ENCODE measurements at places on chromosomes 16 and 17.

DNA sequence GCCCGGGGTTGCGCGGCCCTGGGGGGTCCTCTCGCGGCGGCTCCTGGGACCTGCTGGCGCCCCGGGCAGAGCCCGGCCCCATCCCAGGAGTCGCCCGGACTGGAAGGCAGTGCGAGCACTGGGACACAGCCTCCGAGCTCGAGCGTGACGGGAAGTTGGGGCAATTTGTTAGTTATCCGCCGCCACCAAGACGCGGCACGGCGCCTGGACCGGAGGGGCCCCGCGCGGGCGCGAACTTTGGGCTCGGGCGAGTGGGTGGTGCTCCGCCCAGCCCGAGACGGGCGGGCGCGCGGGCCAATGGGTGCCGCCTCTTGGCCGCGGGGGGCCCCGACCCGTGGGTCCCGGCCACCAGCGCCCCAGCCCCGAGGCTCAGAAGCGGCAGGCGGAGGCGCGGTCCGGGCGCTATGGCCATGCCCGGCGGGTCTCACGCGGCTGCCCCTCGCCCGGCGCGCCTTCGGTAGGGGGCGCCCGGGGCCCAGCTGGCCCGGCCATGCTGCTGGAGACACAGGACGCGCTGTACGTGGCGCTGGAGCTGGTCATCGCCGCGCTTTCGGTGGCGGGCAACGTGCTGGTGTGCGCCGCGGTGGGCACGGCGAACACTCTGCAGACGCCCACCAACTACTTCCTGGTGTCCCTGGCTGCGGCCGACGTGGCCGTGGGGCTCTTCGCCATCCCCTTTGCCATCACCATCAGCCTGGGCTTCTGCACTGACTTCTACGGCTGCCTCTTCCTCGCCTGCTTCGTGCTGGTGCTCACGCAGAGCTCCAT, at the start of gene ADORA2B:
ADORA2B (plus strand) TSS at position 372 of the 768 bp plus-strand sequence; CDS start at position 491, 119 bp downstream.
- peak; percentile 30 for DNase-seq

DNA sequence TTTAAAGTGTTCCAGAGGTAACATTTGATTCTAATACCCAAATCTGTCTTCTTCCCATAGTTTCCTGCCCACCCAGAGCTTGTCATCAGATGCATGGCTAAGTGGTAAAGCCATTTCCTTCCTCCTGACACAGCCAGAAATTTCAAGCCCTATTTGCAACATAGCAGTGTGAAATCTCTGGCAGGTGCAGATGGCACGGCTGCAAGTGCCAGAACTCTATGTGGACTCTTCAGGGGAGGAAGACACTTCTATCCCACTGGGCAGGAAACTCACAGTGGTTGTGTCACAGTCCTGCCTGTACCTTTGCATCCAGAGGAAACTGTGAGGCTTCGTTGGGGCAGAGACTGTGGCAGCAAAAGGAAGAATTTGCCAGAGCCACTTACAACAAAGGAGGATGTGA, 13.2 kb downstream of the DYNLRB2 start:
- DNase-seq = no peak

DNA sequence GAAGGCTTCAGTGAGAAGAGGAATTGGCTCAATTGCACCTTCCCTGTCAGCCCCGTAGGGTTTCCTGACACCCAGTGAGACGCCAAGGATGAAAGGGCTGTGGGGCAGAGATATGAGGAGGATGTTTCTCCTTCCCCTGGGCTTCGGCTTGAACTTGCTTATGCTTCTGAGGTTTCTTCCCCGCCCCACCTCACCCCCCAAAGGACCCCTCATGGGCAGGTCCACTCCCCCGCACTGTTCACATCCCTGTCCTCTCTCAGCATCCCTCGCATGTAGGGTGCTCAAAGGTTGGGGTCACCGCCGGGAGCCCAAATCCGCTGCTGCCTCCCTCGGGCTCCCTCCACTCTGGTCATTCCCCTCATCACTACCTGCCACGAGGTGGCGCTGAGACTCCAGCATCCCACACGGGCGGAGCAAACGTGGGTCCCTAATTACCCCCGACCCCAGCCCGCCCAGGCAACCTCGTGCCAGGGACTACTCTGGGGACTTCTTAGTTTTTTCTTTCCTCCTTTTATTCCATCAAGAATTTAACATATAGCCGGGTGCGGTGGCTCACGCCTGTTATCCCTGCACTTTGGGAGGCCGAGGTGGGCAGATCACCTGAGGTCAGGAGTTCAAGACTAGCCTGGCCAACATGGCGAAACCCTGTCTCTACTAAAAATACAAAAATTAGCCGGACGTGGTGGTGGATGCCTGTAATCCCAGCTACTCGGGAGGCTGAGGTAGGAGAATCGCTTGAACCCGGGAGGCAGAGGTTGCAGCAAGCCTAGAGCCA, 3.3 kb upstream of the TRARG1 start:
- no peak for DNase-seq

- DNase-seq = no peak
These were observed 44.1 kb upstream of the EMP2 start for GRCh38 chr16:10624527-10624926.

DNA sequence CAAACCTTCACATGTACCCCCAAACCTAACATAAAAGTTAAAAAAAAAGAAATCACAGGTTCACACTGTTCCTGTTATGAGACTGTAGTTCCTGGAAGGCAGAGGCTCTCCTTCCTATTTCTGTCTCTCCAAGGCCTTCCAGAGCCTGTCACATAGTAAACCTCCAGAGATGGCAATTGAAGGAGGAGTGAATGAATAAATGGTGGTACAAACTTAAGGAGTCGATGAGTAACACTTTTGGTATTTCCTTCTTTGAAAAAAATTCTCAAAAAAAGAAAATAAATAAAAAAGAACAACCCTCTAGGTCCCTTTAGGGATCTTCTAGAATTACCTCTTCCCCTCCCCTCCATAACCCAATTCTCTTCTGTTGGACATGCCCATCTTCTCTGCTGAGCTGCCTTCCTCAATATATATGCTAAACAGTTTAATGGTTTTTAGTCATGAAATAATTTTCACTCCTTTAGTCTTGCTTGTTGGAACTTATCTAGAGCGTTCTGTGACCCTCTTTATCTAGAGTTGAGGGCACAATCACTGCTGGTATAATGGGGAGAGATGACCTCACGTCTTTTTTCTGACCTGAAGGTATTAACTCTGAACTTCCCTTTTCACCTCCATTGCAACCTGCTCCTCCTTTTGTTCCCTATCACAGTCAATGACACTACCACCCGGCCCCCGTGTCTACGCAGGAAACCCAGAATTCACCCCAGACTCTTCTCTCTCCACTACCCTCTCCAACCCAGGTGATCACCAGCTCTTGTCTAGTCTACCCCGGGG, 1.7 kb upstream of the TAF15 start:
- no peak for DNase-seq

- no peak for DNase-seq
These were observed 110.7 kb downstream of the RAP1GAP2 start for GRCh38 chr17:2906901-2907300.

GRCh38 chr17:44733753-44734152, 25.0 kb upstream of the ADAM11 start:
- no peak for DNase-seq

- DNase-seq = no peak
These were observed at the start of gene FN3K for GRCh38 chr17:82734987-82735866. Gene FN3K, plus strand, starts transcription at chr17:82735615. Its CDS starts 22 bp downstream, at chr17:82735637.

DNA sequence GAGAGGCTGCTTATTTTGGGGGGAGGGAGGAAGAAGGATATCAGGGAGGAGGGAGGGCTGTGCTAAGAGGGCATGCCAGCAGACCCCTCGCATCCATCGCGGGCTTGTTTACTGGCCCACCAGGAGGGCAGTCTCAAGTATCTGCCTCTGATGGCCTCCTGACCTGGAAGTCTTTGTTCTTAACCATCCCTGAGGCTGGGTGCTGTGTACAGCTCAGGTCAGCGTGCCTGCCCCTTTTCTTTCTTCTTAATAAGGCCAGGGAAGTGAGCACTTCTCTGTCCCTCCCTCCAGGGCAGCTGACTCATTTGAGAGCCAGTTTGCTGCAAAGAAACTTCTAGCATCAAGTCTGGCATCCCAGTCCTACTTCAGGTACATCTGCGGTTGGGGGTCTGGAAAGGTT, 157.0 kb downstream of the CCDC182 start:
- DNase-seq = no peak

- DNase-seq = no peak
These were observed 128.5 kb upstream of the GSE1 start for GRCh38 chr16:85484347-85485300.

DNA sequence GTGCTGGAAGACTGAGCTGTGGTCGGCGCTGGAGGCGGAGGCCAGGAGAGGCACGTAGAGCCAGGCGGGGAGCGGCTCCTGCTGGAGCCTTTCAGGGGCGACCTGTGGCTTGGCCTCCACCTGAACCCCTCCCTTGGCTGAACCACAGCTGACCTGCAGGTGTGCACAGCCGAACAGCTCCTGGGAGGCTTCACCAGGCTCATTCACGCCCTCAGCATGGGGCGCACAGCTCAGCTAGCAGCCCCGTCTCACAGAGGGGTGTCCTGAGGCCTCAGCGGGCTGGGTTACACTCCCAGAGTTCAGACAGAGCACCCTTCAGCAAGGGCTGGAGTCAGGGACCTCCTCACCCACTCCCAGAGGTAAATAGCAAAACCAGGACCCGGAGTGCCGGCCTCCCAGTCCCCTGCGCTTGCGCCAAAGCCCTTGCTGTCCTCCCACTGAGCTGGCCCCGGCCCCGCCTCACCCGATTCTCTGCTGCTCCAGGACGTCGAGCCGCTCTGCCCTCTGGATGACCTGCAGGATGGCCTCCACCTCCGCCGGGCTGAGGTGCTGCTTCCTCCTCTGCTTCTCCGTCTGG, 31.7 kb downstream of the RPH3AL start:
- DNase-seq = no peak

- no peak for DNase-seq
These were observed 3.5 kb upstream of the TRIM47 start for GRCh38 chr17:75881678-75882454.

DNA sequence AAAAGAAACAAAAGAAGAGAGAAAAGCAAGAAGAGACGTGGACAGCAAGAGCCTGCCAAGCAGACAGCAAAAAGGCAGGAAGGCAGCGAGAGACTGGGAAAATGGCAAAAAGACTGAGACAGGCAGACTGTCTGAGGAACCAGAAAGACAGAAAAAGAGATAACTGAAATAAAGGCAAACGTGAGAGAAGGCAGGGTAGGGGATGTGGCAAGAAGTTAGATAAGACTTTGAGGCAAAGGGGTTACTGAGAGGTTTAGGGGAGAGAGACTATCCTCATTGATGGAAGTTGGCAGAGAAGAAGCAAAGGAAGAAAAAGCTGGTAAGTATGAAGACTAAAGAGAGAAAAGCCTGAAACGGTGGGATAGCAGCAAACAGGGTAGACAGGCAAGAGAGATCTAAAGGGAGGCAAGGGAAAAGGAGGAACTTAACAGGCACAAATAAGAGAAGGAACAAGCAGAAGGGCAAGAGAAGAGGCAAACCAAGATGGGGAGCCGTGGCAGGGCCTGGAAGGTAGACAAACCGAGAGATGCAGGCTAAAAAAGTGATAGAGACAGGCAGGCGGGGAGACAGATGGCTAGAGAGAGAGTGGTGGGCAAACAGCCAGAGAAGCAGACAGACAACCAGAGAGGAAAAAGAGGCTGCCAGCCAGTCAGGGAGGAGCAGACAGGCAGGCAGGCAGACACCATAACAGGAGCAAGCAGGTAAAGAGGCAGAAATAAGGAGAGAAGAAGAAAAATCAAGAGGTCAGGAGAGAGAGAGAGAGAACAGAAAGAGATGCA, 7.1 kb upstream of the CHD3 start:
- no peak for DNase-seq

GRCh38 chr17:63437287-63438091, 8.6 kb downstream of the CYB561 start:
- DNase-seq = no peak

DNA sequence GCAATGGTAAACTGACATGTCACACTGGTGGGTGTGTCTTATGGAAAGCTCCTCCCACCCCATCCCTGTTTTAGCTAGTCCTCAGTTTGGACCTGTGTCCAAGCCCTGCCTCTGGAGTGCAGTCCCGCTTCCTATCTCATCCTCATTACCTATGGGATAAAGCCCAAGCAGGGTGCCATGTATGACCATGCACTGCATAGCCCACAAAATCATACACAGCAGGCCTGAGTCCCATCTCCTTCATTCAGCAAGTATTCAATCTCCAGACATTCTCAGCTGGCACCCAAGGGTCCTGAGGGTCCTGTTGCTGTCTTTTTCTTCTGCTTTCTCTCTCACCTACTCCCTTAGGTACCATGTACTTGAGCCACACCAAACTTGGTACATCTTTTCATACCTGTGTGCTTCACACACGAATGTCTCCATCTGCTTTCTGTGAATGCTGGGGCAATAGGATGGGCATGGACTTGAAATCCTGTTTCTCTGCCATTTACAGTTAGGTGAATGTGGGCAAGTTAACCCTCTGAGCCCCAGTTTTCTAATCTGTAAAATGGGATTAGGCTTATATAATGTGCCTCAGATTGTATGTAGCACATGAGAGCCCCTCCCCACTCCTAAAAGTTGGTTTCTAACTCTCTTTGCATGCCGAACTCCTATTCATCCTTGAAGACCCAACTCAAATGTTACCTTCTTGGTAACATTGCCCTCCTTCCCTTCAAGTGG, 28.5 kb downstream of the TNS4 start:
- no peak for DNase-seq

DNA sequence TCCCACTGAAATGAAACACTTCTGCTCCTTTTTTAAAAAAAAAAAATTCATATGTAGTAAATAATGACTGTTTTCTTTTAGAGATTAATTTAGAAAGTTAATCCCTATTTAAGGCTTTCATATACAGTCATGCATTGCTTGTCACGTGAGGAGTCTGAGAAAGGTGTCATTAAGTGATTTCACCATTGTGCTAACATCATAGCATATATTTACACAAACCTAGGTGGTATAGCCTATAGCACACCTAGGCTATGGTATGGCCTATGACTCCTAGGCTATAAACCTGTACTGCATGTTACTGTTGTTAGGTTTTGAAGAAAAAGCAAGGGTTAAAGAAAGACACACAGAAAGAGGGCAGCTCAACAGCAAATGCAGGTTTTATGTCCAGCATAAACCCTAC, 13.7 kb downstream of the PPY start:
- DNase-seq = no peak

DNA sequence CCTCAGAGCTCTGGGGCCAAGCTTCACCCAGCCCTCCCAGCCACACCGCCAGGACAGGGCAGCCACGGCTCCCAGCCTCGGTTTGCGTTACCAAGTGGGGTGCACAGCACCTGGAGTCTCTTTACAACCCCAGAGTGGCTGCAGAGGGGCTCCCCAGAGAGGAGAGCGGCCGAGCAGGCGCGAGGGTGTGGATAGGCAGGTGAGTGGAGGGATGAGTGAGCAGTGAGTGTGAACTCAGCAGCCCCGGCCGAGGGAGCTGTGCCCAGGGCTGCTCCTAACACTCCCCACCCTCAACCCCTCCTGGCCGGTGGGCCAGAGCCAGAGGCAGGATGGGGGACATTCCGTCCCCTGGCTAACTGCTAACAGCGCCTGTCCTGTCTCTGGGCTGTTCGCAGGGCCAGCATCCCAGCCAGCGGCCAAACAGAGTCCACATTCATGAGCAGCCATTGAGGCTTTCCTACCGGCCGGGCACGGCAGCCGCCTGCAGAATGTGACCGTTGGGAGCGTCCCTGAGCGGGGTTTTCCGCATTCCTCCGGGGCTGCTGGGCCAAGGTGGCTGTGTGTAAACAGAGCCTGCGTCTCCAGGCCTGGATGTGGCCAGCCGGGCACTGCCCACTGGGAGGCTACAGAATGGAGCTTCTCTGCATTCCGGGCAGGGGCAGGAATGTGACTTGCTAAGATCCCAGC, 5.3 kb downstream of the ZNF469 start:
- DNase-seq = peak; percentile 48

- no peak for DNase-seq
These were observed 3.2 kb upstream of the IL17C start for GRCh38 chr16:88634994-88635670.
